ENCODE measurements at places on chromosomes 5 and 9. TPM values are rescaled to one million over a fixed set of nuclear protein-coding genes. Genes with fewer than 3 reads are reported as not detected.

Gene HARS2
- 58.5 TPM for total RNA-seq

DNA sequence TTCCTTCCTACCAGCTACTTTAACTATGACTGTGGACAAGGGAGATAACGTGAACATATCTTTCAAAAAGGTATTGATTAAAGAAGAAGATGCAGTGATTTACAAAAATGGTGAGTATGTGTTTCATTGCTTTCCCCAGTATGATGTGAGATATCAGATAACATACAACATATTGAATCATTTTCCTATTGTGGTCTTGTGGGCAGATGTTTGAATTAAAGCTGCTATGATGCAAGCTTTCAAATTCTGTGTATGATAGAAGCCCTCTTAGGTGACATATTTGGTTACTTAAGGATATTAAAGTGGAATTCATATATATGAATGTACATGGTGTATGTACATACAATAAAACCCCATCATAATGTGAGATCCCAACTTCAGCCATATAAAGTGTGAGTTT lies 59.5 kb downstream of the TEK start:
- DNase-seq, result no peak

- no peak for DNase-seq
These were observed 48.4 kb downstream of the SECISBP2 start for GRCh38 chr9:89366711-89367110.

- no peak for DNase-seq
These were observed 80.3 kb downstream of the ENC1 start for GRCh38 chr5:74560245-74560644.

Gene CATSPER3
- total RNA-seq, result not detected

DNA sequence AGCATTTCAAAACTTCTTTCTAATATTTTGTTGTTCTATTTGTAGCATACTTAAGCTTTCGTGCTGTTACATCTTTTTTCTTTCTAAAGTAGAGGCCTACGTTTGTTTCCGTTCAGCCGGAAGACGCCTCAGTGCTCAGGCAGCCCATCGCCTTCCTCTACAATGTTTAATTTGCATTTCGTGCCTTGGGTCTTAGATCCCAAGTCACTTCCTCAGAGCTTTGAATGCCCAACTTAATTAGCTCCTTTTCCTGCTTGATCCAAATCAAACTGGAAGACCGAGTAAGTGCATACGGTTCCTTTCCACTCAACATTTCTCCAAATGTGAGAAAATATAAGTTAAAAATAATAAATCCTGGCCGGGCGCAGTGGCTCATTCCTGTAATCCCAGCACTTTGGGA lies 43.2 kb downstream of the MRPL36 start:
- DNase-seq, result no peak

DNA sequence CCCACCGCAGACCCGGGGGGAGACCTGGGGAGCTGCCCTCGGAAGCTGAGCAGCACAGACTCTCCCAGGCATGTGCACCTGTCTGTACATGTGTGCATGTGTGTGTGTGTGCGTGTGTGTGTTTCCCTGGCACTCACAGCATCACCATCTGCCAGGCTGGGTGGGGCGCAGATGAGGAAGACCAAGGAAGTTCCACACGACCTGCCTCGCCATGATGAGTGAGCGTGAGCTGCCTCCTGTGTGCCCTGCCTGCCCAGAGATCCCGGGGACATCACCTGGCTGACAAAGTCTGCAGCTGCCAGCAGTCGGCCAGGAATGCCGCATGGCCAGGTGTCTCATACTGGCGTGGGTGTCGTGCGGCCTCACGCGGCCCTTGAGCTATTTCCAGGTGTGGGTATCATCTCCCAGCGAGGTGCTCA lies 4.0 kb upstream of the GPSM1 start:
- no peak for DNase-seq

DNA sequence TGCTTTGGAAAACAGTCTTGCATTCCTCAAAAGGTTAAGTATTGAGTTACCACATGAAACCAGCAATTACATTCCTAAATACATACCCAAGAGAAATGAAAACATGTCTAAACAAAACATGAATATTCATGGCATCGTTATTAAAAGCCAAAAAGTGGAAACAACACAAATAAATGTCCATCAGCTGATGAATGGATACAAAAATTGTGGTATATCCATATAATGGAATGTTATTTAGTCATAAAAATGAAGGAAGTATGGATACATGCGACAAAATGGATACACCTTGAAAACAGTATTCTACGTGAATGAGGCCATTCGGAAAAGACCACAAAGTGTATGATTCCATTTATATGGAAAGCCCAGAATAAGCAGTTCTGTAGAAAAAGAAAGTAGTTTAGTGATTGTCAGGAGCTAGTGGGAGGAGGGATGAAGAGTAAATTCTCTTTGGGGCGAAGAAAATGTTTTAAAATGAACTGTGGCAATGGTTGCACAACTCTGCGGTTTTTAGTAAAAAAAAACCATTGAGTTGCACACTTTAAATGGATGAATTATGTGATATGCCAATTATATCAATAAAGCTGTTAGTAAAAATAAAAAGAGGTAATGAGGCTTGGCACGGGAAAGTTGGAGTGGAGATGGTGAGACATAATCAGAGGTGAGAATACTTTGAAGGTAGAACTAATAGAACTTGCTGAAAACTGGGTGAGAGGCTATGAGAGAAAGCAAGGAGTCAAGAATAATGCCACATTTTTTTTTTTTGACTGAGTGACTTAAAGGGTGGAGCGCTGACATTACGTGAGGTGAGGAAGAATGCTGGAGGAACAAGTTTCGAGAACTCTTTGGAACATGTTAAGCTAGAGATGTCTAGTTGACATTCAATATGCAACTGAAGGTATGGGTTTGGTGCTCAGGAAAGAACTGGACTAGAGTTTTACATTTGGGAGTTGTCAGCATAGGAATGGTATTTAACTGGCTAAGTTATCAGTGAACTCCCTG lies 194.9 kb upstream of the ZNF608 start:
- no peak for DNase-seq

Gene RNF44
- 22.8 TPM for total RNA-seq

GRCh38 chr5:171601266-171601881 lies 181.9 kb downstream of the FGF18 start:
- no peak for DNase-seq

GRCh38 chr5:128913551-128913950 lies 51.7 kb upstream of the SLC27A6 start:
- DNase-seq, result no peak

Gene TXN
- 156 TPM for total RNA-seq

Gene SYNPO
- 8.2 TPM for total RNA-seq

GRCh38 chr5:9201011-9201410 lies 344.9 kb downstream of the SEMA5A start:
- DNase-seq, result no peak

Data from stomach (tissue), 19 donors.